ENCODE measurements at places on chromosomes 4 and X.
A peak's percentile ranks its signal among the peaks of the same experiment; 100 is the strongest.

DNA sequence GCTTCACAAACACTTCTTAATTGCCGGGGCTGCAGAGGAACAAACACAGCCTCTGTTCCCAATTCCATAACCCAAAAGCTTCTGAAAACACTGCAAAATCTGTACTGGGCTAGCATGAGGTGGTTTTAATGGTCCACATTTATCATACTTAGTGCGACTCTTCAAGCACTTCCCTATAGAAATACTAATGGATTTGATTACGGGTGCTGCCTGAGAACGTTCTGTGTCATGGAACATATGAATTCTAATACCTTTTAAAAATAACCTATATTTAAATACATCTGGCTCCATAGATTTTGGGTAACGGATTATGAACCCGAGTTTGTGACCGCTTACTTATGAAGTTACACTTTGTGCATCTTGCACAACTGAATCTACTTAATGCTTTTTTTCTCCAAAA is 35.4 kb upstream of the STS start:
- no peak for DNase-seq

DNA sequence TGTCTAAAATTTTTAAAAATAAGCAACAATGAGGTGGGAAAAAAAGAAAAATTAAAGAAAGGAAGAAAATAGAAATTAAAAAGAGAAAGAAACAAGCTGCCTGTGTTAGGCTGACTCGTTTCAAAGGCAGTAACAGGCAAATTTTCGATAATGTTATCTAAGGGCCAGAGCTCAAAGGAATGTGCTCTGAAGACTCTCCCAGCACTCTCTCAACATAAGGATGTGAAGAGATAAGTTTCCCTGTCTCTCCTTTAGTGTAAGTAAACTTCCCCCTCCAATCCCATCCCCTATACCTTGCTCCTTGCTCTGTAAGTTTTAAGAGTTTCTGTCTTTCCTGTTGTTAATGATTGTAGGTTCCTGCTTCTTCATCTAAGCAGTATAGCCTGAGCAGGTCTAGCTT is 172.8 kb downstream of the TEX13C start:
- DNase-seq = no peak

- DNase-seq = no peak
Observed at GRCh38 chr4:6277935-6278800, 8.5 kb downstream of the WFS1 start.

DNA sequence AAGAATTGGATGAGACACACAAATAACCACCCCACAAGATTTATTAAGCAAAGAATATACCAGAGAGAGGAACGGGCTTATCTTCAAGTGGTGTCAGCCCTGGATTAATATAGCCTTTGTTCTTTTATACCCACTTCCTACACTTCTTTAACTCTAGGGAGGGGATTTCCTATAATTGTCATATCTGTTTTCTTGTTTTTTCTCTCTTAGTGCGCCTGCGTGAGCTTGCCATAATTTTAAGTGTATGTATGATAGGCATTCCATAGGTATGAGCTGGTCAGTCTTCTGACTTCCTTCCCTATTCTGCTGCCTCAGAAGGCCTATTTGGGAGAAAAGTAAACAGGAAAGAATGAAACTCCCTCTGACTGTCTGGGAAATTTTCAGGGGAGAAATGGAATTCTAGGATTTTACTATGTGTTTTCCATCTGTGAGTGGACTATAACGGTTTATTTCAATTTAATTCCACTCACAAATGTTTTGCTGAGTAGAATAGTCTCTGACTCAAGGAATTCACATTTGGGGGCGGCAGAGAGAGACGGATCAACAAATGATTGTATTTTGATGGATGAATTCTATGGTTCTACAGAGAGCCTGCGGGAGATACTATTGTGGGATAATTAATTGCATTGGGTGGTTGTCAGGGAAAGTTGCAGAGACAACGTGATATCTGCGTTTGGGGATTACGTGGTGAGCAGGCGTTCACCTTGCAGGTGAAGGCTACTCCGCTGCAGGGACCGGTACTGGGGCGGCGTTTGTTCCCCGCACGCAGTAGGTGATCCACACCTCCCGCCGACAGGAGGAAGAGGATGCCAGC is 626 bp upstream of the CEP135 start:
- no peak for DNase-seq

GRCh38 chrX:13165266-13166189 is 121.1 kb upstream of the FAM9C start:
- no peak for DNase-seq

DNA sequence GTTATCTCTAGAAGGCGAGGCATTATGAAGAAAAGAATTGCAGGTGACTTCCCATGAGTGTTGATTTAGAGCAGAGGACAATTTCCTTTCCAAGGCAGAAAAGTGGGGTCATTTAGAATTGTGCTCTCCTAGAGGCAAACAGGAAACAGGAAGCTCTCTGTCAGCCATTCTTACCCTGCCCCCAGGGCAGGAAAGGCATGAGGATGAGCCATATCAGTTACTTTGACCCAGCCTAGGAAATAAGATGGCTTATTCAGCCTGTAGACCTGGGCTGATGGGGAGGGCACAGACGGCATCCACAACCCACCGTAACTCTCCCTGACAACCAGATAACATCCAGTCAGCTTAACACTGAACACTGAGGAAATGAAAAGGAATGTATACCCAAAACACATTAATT is 88.8 kb upstream of the KDR start:
- no peak for DNase-seq

- DNase-seq = peak; percentile 86
Observed at GRCh38 chr4:108849611-108850168, 86.8 kb upstream of the ETNPPL start.

- no peak for DNase-seq
Observed at GRCh38 chr4:95676190-95676589, 127.4 kb upstream of the UNC5C start.

GRCh38 chrX:118225711-118226428 is 109.3 kb upstream of the KLHL13 start:
- no peak for DNase-seq

GRCh38 chr4:124066595-124066994 is 645.9 kb downstream of the ANKRD50 start:
- no peak for DNase-seq

DNA sequence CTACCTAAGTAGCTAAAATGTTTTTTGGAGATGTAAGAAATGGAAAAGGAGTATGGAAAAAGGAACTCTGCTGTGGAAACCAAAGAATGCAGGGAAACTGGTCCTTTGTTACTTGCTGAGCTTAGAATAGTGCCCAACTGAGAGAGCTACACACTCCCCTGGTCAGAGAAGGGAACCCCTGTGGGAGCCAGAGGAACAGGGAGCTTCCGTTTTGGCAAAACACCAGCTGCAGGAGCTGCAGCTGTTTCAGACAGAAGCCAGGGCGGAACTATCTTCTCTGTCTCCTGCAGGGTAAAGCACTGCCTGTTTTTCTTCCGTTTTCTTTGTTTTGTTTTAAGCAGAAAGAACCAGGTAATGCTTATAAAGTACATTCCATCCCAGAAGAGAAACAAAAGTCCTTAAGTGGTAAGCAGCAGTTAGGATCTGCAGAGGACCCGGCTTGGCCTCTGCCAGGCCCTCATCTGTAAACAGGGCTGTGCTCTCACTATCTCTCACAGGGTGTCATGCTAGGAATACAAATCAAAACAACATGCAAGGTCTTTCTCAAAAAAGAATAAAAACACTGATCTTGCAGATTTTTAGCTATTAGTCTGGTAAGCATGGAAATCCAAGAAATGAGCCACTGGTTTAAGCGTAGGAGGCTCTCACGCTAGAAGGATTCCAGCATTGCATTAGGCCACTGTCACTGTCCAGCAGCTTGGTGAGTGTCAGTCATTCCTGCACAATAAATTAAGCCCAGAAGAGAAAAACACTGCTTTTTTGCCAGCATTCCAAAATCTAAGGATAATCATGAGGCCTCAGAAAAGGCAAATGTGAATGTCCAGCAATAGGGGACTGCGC is 76.1 kb downstream of the CHST7 start:
- peak; percentile 70 for DNase-seq

GRCh38 chr4:38310446-38311043 is 350.3 kb downstream of the PTTG2 start:
- peak; percentile 75 for DNase-seq

DNA sequence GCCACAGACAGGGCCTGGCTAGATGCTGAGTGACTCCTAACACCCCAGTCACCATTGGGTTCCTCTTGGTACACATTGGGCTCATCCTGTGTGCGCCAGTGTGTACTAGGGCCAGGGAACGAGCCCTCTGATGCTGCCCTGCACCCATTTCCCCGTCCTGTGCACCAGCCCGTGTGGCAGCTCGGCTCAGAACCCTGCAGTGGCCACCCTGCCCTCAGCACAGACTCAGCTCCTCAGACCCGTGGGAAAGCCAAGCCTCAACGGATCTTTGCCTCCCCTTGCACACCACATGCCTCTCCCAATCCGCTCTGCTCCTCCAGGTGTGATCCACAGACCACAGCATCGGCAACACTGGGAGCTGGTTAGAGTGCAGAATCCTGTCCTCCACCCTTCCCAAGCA is 38.6 kb downstream of the EVC start:
- no peak for DNase-seq

- no peak for DNase-seq
Observed at GRCh38 chr4:147793569-147794313, 61.9 kb downstream of the ARHGAP10 start.

DNA sequence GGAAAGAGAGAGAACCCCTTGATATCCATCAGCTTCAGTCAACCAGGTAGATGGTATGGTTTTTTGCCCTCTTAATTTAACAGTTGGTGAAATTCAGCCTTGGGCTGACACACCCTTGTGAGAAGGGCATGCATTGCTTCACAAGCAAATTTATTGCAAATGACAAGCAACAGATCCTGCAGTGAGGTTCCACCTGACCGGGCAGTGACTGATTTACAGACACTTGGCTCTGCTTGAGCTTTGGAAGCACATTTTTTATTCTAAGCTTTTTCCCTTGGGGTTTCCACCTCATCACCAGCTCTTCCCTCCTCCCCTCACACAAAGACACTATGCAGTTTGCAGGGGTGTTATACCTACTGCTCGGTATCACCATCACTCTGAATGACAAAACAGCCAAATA is 28.3 kb upstream of the SERTM2 start:
- no peak for DNase-seq

DNA sequence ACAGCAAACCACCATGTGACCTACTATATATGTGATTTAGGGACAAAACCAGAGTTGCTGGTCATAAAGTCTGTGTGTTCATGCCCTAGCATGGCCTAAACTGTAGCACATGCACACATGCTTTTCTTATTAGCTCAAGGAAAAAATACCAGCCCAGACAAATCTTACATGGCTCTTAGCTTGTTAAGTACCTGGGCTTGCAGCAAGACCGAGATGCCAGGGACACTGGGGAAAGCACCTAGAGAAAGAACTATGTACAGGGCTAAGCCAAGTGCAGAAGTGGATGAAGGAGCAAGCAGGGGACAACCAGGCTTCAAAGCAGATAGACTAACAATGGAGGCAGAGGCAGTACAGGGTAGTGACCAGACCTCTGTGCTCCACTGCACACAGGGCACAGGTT is 3.4 kb upstream of the GABRE start:
- DNase-seq = no peak

GRCh38 chr4:145734576-145735346 is 54.8 kb downstream of the C4orf51 start:
- no peak for DNase-seq

DNA sequence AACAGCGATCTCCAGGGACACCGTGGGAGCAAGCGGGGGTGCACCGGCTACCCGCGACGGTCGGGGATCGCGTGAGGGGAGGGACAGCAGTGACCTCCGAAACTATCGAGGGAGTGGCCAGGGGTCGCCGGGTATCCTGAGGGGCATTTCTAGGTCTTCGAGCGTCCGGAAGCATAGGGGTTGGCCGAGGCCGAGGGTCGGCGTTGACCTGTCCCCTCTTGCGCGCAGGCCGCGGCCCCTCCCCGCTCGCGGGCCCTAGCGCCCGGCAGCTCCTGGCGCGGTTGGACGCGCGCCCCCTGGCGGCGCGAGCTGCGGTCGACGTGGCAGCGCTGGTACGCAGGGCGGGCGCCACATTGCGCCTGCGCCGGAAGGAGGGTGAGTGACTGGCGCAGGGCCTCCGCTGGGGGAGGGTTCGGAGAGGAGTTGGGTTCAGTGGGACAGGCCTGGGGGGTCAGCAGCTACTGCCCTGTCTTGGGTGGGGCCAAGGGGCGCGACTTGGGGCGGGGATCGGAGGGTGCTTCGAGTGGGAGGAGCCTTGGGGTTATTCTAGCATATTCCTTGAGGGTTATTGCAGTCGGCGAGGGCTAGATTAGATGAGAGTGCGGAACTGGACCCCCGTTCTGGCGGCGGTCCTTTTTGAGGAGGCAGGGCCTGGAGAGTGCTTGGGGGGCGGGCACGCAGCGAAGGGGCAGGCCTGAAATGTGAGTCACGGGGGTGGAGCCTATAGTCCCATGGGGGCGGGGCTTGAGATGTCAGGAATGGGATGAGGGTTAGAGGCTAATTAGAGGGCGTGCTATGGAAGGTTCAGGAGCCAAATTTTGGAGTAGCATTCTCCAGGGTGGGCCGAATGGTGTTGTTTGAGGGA is 1.2 kb downstream of the MAGIX start:
- peak; percentile 86 for DNase-seq

GRCh38 chrX:42823443-42823842 is 45.5 kb upstream of the PPP1R2C start:
- DNase-seq = no peak

DNA sequence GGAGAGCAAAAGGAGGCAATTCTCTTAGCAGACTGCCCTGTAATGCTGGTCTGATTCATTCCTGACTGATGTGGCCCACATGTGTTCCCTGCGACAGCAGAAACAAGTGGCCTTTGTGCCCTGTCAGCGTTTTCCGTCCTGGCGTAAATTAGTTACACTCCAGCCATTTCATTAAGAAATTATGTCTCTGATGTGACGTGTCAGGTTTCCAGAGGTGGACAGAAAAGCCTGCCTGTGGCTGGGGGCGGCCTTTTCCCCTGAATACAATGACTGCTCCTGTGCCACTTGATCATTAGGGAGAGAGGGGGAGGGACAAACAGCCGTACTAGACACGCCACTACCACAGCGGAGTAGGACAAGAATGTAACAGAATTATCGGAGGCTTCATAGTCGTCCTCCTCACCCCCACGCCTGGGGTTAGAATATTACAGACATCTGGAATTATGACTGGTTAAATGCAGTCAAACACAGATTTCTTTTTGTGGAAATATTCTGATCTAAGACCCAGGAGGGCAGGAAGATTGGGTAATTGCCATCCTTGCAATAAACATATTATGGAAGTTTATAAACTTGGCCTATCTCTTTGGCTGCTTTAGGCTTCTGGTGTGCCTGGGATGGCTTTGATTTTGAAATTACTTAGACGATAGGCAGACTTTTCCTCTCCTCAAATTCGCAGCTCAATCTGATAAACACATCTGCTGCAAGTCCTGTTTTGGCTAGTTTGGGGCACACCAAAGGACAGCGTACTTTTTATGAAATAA is 146.2 kb upstream of the BCOR start:
- no peak for DNase-seq

DNA sequence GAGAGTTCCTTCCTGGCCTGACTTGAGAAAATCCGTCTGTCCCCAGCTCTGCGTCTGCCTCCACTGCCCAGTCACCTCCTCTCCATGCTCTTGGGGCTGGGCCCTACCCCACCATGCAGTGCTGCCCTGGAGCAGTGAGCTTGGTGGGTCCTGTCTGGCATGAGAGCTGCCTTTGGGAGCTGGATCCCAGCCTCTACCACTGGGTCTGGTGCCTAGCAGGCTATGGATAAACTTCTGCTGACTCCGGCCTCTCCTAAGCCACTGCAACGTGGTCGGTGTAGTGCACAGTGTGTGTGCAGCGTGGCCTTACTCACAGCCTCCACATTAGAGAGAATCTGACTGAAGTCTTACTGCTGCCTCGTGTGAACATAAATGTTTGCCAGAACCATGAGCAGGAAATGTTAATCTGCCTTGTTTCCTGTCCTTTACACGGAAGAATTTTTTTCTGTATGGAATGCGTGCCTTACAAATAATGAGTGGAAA is 47.6 kb downstream of the HTT start:
- DNase-seq = no peak
